ENCODE measurements at places on chromosomes 6 and 20. TPM values are rescaled to one million over a fixed set of nuclear protein-coding genes. Genes with fewer than 3 reads are reported as not detected.

DNA sequence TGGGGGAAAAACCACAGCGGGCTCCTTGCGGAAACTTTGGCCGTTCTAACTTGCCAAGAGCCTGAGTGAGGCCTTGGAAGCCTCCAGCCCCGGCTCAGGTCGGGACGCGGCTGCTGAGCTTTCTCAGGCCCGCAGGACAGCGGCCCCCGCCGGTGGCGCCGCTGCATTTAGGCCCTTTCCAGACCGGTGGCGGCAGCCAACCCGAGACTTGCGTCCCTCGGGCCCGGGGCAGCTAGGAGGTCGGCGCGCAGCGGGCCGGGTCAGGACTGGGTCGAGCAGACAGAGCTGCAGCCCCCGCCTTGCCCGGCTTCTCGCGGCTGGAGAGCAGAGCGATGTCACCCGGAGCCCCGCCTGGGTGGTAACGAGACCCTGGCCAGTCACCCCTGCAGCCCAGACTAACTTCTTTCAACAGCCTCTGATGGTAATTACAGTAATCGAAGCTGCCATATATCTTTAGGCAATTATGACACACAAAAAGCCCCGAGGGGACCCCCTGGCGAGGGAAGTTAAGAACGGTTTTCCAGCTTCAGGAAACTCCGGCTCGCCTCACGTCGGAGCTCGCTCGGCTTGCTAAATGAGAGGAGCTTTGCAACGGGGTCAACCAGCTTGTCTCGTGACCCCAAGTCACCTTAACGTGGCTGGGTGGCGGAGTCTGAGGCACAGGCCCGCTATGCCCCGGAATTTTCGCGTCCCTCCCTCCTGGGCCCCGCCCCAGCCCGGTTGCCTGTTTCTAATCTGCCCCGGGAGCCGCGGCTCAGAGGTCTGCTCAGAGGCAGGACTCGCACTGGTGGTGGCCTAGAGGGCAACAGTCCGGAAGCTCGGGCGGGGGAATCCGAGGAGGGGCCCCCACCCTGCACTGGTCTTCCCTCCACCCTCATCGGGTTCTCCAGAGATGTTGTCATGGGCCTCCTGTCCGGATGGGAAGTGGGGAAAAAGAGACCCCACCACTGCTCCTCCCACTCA, 3.0 kb downstream of the NR2E1 start:
- peak overlapping the region; percentile 75 for H3K4me3 ChIP-seq
- peaks cover 96% of the 10 kb centered on the region for H3K27me3 ChIP-seq
- H3K4me1 ChIP-seq, result no peaks in the 10 kb centered on the region
- DNase-seq, result peak; percentile 67
- no peaks in the 10 kb centered on the region for H3K36me3 ChIP-seq
- H3K27ac ChIP-seq, result no peak overlapping the region

DNA sequence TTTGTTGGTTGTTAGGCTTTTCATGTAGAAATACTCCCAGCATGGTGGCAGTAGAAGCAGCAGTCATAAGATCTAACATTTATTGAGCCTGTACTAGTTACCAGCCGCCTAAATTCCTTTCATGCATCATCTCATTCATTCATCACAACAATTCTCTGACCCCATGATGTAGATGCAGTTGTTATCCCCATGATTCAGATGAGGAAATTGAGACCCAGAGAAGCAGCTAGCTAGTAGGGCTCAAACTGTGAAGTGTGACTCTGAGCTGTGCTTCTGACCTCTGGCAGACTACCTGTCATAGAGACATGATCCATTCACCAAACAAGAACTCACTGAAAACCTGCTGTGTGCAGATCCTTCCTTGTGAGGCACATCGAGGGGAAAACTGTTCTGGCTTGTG, 16.9 kb downstream of the RREB1 start:
- no peaks in the 10 kb centered on the region for H3K27me3 ChIP-seq
- H3K4me3 ChIP-seq, result no peak overlapping the region
- no peak overlapping the region for H3K27ac ChIP-seq
- H3K4me1 ChIP-seq, result no peaks in the 10 kb centered on the region
- peaks cover 9% of the 10 kb centered on the region for H3K36me3 ChIP-seq

DNA sequence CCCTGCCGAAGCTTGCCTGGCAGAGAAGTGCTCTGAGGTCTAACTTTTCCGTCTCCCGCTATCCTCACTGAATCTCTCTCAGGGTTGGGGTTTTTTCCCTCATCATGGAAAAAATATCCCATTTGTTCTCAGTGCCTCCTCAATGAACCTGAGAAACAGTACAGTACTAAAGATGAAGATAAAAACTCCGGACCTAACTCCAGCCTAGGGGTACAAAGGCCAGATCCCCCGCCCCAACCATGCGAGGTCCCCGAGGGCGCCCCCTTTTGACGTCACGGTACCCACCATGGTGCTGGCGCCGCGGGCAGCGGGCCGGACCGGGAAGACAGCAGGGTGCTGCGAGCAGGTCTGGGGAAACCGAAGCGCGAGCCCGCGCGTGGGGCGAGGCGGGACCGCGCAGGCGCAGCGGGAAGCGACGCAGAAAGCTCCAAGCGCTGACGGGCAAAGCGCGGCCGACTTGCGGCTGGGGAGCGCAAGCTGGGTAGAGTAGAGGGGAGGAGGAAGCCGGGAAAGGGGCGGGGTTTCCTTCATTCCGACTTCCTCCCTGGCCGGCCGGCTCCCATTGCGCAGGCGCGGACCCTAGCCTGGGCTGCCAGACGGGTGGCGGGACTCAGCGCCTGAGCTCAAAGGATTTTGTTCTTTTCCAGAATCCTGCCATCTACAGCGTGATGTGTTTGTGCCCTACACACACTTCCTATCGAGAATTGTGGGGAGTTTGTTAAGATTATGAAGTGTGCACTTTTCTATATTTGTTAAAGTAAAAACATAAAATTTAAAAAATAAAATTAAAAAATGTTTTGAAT, at the start of gene LSM2:
Gene LSM2 (minus strand): TSS at position 497 of the 803 bp plus-strand sequence. CDS start 209 bp downstream, at position 288.
- peak; percentile 96 for DNase-seq
- H3K27ac ChIP-seq, result peak within 1 kb of the TSS; percentile 18
- peaks cover 22% of the 10 kb centered on the region for H3K36me3 ChIP-seq
- no peaks in the 10 kb centered on the region for H3K27me3 ChIP-seq
- no peaks in the 10 kb centered on the region for H3K4me1 ChIP-seq
- H3K4me3 ChIP-seq, result peak within 1 kb of the TSS; percentile 97

DNA sequence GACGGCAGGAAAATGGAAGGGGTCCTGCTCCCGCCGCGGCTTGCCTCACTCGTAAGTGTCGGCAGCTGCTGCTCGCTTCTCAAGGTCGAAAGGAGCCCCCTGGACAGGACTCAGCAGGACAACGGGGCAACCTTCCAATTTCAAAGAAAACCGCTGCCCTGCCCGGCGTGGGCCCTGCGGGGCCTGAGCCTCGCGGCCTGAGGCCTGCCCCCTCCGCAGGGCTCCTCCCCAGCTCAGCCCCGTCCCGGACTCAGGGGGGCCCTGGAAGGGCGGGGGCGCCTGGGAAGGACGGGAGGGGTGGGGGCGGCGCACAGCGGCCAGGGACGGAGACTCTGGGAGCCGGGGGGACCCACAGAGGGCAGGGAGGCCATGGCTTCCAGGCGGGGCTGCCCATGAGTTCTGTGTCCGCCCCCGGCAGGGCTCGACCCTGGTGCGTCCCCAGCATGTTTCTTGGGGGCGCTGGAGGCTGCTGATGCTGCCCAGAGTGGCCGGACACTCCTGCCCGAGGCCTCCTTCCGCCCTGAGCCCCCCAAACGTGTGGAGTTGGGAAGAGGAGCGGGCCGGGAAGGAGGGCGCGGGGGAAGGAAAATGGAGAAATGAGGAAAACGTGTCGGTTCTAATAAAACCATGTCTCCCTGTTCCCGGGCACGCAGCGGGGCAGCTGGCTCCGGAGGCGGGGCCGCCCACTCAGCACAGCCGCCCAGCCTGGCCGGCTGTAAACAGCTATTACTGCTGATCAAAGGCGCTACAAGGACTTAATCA, 114.6 kb downstream of the DLL1 start:
- H3K4me3 ChIP-seq, result no peak overlapping the region
- H3K4me1 ChIP-seq, result no peaks in the 10 kb centered on the region
- H3K36me3 ChIP-seq, result peaks cover 2% of the 10 kb centered on the region
- no peak for DNase-seq
- H3K27me3 ChIP-seq, result no peaks in the 10 kb centered on the region
- H3K27ac ChIP-seq, result no peak overlapping the region

DNA sequence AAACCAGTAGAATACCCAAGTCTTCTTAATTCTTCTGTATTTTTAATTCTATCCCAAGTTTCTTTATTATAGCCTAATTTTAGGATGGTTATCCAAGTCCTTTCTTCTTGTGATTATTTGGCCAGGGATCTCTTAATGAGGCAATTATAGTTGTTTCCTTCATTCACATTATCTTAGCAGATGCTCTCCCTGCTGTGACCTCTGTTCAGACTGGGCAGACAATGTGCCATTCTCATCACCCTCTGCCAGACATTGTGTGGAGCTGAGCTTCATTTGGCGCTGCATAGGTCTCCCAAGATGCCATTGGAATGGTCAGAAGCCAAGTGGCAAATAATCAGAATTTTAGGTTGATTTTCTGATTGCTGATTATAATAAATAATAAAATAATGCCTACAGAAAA, 79.4 kb downstream of the LIN28B start:
- peaks cover 13% of the 10 kb centered on the region for H3K36me3 ChIP-seq
- H3K27me3 ChIP-seq, result no peaks in the 10 kb centered on the region
- H3K4me1 ChIP-seq, result no peaks in the 10 kb centered on the region
- H3K27ac ChIP-seq, result no peak overlapping the region
- H3K4me3 ChIP-seq, result no peak overlapping the region

GRCh38 chr6:61538801-61539200, 747.2 kb downstream of the KHDRBS2 start:
- H3K4me1 ChIP-seq, result no peaks in the 10 kb centered on the region
- H3K27ac ChIP-seq, result no peak overlapping the region
- H3K4me3 ChIP-seq, result no peak overlapping the region
- peaks cover 2% of the 10 kb centered on the region for H3K36me3 ChIP-seq
- H3K27me3 ChIP-seq, result no peaks in the 10 kb centered on the region
- DNase-seq, result no peak

DNA sequence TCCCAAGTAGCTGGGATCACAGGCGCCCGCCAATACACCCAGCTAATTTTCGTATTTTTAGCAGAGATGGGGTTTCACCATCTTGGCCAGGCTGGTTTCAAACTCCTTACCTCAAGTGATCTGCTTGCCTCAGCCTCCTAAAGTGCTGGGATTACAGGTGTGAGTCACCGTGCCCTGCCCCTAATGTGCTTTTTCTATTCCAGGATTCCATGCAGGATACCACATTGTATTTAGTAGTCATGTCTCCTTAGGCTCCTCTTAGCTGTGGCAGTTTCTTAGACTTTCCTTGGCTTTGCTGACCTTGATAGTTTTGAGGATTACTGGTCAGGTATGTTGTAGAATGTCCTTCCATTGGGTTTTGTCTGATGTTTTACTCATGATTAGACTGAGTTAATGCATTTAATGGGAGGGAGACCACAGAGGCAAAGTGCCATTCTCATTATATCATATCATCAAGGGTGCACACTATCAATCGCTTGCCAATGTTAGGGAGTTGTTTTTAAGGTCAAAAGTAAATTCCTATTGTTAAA, 39.6 kb upstream of the TNFAIP3 start:
- H3K4me1 ChIP-seq, result no peaks in the 10 kb centered on the region
- no peak for DNase-seq
- H3K36me3 ChIP-seq, result no peaks in the 10 kb centered on the region
- H3K27ac ChIP-seq, result no peak overlapping the region
- no peaks in the 10 kb centered on the region for H3K27me3 ChIP-seq

DNA sequence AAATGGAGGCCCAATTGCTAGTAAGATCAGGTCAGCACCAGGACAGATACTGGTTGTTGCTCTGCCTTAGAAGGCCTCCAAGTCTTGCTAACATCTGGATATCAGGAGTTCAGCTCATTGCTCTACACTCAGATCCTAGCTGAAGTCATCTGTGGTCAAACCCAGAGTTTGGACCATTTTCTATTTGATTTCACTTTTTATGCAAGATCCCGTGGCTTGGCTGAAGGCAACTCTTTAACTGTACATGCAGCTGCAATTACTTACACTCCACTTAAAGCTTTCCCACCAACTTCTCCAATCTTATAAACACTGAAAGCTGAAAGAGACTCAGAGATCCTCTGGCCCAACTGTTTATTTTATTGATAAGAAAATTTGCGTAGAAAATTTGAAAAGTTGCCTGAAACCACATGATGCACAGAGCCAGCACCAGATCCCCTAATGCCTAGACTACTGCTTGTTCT, 2.7 kb downstream of the SLC17A2 start:
- DNase-seq, result no peak
- no peaks in the 10 kb centered on the region for H3K36me3 ChIP-seq
- no peaks in the 10 kb centered on the region for H3K27me3 ChIP-seq
- H3K4me3 ChIP-seq, result no peak overlapping the region
- H3K27ac ChIP-seq, result no peak overlapping the region
- H3K4me1 ChIP-seq, result peaks cover 3% of the 10 kb centered on the region

DNA sequence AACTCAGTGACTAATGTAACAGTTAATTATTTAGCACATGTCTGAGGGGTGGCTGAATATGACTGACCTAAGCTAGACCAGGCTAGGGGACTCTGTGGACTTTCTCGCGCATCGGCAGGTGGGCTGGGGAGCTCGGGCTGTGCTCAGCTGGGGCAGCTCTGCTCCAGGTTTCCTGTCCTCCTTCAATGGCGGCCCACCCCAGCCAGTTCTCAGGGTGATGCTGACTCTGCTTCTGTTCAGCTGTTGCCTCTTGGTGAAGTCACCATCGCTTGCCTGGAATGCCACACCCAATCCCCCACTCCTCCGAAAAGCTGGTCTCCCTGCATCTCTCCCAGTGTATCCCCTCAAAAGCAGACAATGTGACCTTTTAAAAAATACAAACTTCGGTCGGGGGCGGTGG, 20.0 kb downstream of the PPP1R3G start:
- no peaks in the 10 kb centered on the region for H3K4me1 ChIP-seq
- no peak for DNase-seq
- no peak overlapping the region for H3K27ac ChIP-seq

DNA sequence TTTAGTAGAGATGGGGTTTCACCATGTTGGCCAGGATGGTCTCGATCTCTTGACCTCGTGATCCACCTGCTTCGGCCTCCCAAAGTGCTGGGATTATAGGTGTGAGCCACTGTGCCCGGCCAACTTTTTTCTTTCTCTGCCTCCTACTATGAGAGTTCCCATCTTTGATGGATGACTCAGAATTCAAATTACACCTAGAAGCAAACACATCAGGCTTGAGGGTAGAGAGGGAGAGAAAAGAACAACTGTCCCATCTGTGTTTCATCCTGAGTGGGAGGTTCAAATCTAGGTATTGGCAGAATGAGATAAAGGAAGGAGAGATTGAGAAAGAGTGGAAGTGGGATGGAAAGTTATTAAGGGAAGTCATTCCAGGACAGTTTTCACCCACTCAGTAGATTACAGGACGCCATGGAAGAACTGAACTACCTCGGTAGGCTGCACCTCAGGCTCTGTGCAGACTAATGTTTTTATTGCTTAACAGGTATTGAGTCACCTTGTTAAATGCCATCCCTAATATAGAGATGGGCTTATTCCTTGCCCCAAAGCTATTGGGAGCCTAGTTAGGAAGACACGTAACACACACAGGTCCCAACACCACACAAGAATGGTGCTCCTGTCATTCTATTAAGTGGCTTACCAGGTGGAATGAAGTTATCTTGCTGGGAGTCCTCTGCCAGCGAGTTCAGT, 275.7 kb downstream of the SOX4 start:
- H3K27ac ChIP-seq, result no peak overlapping the region
- peaks cover 16% of the 10 kb centered on the region for H3K36me3 ChIP-seq
- H3K4me3 ChIP-seq, result no peak overlapping the region
- H3K27me3 ChIP-seq, result no peaks in the 10 kb centered on the region

- H3K36me3 ChIP-seq, result 0 out of 2 replicates have a peak, but pooled peaks cover 4% of the 10 kb centered on the region
- H3K4me3 ChIP-seq, result peak overlapping the region; percentile 68
- peaks cover 8% of the 10 kb centered on the region for H3K4me1 ChIP-seq
- peak; percentile 76 for DNase-seq
- H3K27me3 ChIP-seq, result no peaks in the 10 kb centered on the region
Observed at GRCh38 chr6:41028561-41029412, 10.2 kb downstream of the UNC5CL start.

Gene MCHR2
- not detected for total RNA-seq

Gene GNAS
- total RNA-seq, result 918 TPM

Gene ATP9A
- total RNA-seq, result 11.5 TPM

Gene CCR6
- total RNA-seq, result not detected

Data from H9 (cell line).